ENCODE measurements at places on chromosomes 2 and 18. TPM values are rescaled to one million over a fixed set of nuclear protein-coding genes. Genes with fewer than 3 reads are reported as not detected.

RAMP1 gene
- polyA plus RNA-seq, result 0.59 TPM

UGGT1 gene
- 16.9 TPM for polyA plus RNA-seq

ASXL3 gene
- not detected for polyA plus RNA-seq

SIX3 gene
- polyA plus RNA-seq, result not detected

ALPI gene
- not detected for polyA plus RNA-seq

EGR4 gene
- not detected for polyA plus RNA-seq

IL1F10 gene
- not detected for polyA plus RNA-seq

ADI1 gene
- 24.1 TPM for polyA plus RNA-seq

MC2R gene
- polyA plus RNA-seq, result not detected

IHH gene
- not detected for polyA plus RNA-seq

PLEKHB2 gene
- 84.5 TPM for polyA plus RNA-seq

ANKZF1 gene
- polyA plus RNA-seq, result 32.5 TPM

NPAS2 gene
- 1.1 TPM for polyA plus RNA-seq

MYOM1 gene
- 0.92 TPM for polyA plus RNA-seq

MAIP1 gene
- polyA plus RNA-seq, result 17.2 TPM

SLC14A1 gene
- polyA plus RNA-seq, result 3.8 TPM

AP1S3 gene
- 3.9 TPM for polyA plus RNA-seq

REG1A gene
- polyA plus RNA-seq, result not detected

ERICH2 gene
- polyA plus RNA-seq, result not detected

RAPGEF4 gene
- polyA plus RNA-seq, result not detected

Data from CD8-positive, alpha-beta memory T cell (primary cell).